ENCODE measurements at places on chromosomes 12 and 14.

DNA sequence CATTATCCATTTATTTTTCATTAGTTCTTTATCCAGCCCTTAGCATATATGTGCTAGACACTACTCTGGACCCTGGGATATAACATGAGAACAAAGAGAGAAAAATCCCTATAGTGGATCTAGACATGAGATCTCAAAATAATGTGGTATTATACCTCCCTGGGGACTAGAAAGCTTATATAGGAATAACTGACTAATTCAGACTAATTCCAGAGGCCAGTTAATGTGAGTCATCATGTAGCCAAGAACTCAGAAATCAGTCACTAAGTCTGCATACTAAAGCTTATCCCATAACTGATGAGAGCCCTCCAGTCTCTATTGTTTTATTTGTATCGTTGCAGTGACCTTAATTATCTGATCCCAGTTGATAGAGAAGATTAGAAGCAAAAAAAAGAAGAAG is 267.1 kb upstream of the RGS6 start:
- H3K27me3 ChIP-seq = no peaks in the 10 kb centered on the region
- no peak overlapping the region for H3K4me3 ChIP-seq
- peaks cover 2% of the 10 kb centered on the region for H3K4me1 ChIP-seq
- DNase-seq = no peak

DNA sequence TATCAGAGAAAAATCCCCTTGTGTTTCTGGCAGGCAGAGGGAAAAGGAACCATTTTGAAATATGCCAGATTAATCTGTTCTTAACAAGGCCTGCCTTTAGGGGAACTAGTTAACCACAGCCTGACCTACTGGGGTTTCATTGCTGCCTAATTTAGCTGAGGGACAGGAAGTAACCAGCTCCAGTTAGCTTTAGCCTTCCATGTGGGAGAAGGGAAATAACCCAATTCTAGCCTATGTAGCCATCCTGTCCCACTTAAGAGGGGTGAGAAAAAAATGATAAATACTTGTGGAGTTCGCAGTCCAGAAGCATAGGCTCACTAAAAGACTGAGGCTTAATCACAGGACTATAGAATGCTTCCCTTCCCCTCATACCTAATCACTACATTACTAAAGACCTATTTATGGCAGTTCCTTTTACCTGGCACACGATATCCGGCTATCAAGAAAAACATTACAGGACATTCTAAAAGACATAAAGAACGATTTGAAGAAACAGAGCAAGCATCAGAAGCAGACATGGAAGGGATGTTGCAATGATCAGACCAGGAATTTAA is 22.8 kb downstream of the COX8C start:
- no peaks in the 10 kb centered on the region for H3K27me3 ChIP-seq
- no peak overlapping the region for H3K4me3 ChIP-seq
- no peaks in the 10 kb centered on the region for H3K36me3 ChIP-seq

DNA sequence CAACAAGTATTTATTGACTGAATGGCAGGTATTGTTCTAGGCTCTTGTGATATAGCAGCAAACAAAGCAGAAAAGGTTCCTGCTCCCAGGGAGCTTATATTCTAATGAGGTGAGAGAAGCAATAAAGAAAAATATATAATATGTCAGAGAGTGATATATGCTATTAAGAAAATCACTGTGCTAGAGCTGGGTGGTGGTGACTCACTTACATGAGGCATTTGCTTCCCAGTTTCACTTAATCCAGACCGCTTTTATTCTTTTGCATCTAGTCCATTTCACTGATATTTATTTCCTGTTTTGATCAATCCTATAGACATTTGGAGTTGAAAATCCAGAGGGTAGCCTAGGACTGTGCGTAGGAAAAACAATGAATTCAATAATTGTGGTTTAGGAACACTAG is 17.5 kb downstream of the TRHDE start:
- H3K36me3 ChIP-seq = no peaks in the 10 kb centered on the region
- no peak overlapping the region for H3K27ac ChIP-seq
- H3K4me3 ChIP-seq = no peak overlapping the region
- no peaks in the 10 kb centered on the region for H3K4me1 ChIP-seq

DNA sequence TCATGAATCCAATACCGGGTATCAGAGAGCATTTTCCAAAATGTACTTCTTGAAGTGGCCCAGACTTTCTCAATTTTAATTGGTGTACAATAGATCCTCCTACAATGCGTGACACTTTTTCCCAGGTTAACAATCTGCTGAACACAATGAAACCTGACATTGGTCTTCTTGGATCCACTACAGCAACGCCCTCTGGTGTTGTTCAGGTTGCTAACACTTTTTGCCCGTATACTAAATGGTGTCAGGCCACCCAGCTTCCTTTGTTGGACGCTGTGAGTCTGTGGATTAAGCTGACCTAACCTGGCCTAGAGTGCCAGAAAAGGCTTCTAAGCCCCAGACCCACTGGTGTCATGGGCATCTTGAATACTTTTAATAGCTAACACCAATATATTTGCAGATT is 89.2 kb downstream of the KCNK10 start:
- H3K4me1 ChIP-seq = no peaks in the 10 kb centered on the region
- H3K4me3 ChIP-seq = no peak overlapping the region
- no peak overlapping the region for H3K27ac ChIP-seq
- no peaks in the 10 kb centered on the region for H3K36me3 ChIP-seq

DNA sequence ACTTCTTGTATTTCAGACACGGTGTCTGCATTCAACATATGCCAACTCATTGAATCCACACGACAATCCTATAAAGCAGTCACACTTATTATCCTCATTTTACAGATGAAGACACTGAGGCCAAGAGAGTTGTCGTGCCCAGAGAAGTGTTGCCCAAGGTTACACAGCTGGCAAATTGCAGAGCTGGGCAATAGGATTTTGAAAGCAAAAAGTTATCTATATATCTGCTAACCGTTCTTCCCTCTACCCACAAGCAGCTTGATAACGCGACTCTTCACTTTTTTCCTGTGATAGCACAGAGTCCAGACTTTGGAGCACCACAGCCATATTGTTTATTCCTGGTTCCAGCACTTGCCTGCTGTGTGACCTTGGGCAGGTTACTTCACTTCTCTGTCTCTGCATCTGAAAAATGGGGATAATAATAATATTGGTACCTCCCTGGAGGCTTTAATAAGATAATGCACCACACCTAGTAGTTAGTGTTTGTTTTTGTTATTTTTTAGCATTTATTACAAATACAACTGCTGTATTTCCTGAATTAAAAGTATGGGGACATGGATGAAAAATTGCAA is 82.2 kb downstream of the CHST11 start:
- DNase-seq = no peak
- H3K36me3 ChIP-seq = no peaks in the 10 kb centered on the region
- no peak overlapping the region for H3K27ac ChIP-seq
- H3K4me3 ChIP-seq = no peak overlapping the region
- H3K27me3 ChIP-seq = no peaks in the 10 kb centered on the region
- H3K4me1 ChIP-seq = no peaks in the 10 kb centered on the region

DNA sequence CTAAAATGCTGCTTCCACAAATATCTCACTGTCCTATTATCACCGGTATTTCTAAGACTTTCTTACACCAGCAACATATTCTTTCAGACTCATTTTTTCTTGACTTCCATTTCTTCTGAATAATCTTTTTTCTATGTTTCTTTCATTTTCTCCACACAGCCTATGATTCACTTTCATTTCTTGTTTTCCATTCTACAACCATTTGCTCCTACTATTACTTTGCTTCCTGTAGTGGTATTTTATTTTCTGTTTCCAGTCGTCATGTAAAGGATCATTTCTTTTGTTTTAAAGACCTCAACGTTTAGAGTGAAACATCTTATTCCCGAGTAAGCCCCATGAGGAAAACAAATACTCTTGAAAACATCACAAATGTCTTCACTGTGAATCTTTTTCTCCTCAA is 182.2 kb upstream of the MDGA2 start:
- H3K36me3 ChIP-seq = no peaks in the 10 kb centered on the region
- DNase-seq = no peak
- no peaks in the 10 kb centered on the region for H3K27me3 ChIP-seq
- H3K4me1 ChIP-seq = no peaks in the 10 kb centered on the region

DNA sequence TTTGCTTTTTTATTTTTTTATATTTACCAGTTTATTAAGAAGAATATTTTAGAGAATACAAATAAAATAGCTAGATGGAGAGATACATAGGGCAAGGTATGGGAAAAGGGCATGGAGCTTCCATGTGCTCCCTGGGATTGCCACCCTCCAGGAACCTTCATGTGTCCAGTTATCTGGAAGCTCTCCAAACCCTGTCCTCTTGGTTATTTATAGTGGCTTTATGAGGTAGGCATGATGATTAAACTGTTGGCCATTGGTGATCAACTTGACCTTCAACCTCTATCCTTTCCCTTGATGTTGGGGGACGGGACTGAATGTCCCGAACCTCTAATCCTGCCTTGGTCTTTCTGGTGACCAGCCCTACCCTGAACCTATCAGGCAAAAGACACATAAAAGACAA is 156.3 kb downstream of the CCDC91 start:
- H3K27ac ChIP-seq = no peak overlapping the region
- H3K27me3 ChIP-seq = no peaks in the 10 kb centered on the region
- no peak for DNase-seq
- H3K4me3 ChIP-seq = no peak overlapping the region

DNA sequence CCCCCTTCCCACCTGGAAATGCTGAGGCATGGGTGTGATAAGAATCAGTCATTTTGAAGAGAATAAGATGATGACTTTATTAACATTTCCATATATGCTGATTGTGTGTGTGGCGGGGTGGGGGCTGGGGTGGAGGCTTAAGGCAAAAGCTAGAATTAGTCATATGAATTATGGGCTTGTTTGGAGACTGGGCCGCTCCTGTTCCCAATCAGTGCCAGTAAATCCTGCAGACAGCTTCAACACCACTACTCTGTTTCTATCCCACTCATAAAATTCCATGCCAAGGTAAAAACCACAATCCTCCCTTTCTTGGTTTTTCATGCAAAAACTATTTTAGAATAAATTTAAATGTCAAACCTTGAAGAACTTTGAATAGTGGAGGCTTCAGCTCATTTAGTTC is 29.9 kb upstream of the SLC38A2 start:
- H3K36me3 ChIP-seq = no peaks in the 10 kb centered on the region
- H3K4me3 ChIP-seq = no peak overlapping the region
- no peaks in the 10 kb centered on the region for H3K27me3 ChIP-seq
- DNase-seq = no peak

- DNase-seq = no peak
- H3K4me1 ChIP-seq = no peaks in the 10 kb centered on the region
- no peak overlapping the region for H3K4me3 ChIP-seq
- no peaks in the 10 kb centered on the region for H3K36me3 ChIP-seq
- H3K27ac ChIP-seq = no peak overlapping the region
- no peaks in the 10 kb centered on the region for H3K27me3 ChIP-seq
Observed at GRCh38 chr12:66881386-66881785, 202.5 kb upstream of the GRIP1 start.

DNA sequence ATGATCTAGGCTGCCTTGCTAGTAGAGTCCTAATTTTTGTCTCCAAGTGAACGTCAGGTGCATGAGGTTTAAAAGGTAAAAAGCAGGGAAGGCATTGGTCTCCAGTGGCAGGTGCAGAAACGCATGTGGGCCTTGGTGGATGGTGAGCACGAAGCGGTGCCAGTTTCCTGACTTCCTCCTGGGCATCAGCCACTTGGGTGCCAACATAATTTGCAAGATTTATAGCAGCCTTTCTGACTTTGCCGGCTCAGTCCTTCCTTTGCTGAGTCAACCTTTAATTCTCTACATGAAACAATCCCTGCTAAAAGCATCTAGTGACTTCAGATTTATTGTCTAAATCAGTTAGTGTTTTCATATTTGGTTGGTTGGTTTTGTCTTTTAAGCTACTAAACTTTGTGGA is 355.7 kb upstream of the TMEM132C start:
- no peaks in the 10 kb centered on the region for H3K36me3 ChIP-seq
- no peaks in the 10 kb centered on the region for H3K4me1 ChIP-seq
- H3K4me3 ChIP-seq = no peak overlapping the region
- H3K27ac ChIP-seq = no peak overlapping the region
- H3K27me3 ChIP-seq = no peaks in the 10 kb centered on the region
- no peak for DNase-seq

DNA sequence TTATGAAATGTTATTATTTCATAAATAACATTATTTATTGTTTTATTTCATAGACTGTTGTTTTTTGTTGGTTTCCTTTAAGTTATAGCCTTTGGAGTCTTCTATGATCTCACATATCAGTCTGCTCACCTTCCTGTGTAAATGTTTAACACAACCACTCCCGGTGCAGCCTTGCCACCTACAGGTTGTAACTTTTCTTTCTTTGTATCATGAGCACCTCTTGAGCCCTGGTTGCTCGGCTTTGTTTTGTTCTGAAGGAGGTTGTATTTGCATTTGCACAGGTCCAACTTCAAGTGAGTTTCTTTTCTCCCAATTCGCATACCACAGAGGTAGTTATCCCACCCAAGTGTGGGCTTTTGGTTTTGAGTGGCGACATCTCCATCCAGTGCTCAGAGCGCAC is 121.4 kb downstream of the SLC15A4 start:
- H3K36me3 ChIP-seq = no peaks in the 10 kb centered on the region
- no peak overlapping the region for H3K4me3 ChIP-seq
- no peaks in the 10 kb centered on the region for H3K27me3 ChIP-seq
- no peaks in the 10 kb centered on the region for H3K4me1 ChIP-seq
